ENCODE measurements at places on chromosomes 12 and 14. TPM values are rescaled to one million over a fixed set of nuclear protein-coding genes. Genes with fewer than 3 reads are reported as not detected.

The PPP1R3E gene
- total RNA-seq: 2.9 TPM

The PRICKLE1 gene
- total RNA-seq: 15.1 TPM

The SLCO1B1 gene
- not detected for total RNA-seq

The GPHN gene
- 12.0 TPM for total RNA-seq

The IFNG gene
- not detected for total RNA-seq

The NGDN gene
- 67.5 TPM for total RNA-seq
